ENCODE measurements at places on chromosomes 5 and 9.

DNA sequence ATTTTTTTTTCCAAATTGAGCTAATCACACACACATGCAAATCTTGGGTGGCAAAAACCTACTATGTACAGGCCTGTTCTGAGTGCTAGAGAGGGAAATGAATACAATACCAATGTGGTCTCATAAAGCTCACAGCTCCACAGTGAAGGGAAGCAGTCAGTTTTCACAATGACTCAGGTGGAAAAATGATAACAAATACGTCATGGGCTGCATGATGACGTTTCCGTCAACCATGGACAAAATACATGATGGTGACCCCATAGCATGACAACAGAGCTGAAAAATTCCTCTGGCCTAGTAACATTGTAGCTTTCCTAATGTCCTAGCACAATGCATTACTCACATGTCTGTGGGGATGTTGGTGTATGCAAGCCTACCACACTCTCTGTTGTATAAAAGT is 252.5 kb downstream of the TRIM32 start:
- H3K27me3 ChIP-seq, result peaks cover 10% of the 10 kb centered on the region
- H3K4me1 ChIP-seq, result no peaks in the 10 kb centered on the region
- H3K36me3 ChIP-seq, result no peaks in the 10 kb centered on the region
- H3K27ac ChIP-seq, result no peak overlapping the region
- no peak for DNase-seq
- no peak overlapping the region for H3K4me3 ChIP-seq

GRCh38 chr9:130301483-130302286 is 36.1 kb downstream of the HMCN2 start:
- H3K4me3 ChIP-seq, result no peak overlapping the region
- peaks cover 7% of the 10 kb centered on the region for H3K4me1 ChIP-seq
- H3K27me3 ChIP-seq, result peaks cover 19% of the 10 kb centered on the region
- H3K27ac ChIP-seq, result no peak overlapping the region

DNA sequence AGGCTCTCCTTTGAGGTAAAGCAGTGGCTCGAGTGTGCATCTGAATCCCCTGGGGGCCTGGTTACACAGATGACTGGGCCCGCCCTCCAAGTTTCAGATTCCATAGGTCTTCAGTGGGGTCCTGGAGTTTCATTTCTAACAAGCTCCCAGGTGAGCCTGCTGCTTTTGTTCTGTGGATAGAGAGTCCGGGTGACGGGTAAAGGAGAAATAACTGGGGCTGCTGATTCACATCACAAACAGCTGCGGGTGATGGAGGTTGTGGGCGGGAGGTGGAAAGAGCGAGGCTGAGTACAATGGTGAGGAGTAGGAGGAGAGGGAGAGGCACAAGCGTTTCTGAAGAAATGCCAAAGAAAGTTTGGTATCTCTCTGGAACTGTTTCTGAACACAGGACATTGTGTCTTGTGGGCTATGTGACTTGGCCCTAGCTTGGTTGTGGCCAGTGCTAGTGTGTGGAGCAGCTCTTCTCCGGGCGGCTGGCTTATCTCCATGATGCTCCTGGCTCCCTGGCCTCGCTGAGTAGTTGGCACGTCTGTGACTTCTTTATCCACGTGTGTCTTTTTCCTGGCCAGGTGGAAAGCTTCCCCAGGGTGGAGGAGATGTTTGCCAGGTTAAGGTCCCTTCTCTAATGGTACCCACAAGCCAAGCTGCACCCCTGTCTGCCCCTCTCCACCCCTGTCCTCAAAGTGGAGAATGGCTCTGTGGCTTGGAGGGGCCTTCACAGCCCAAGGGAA is 61.7 kb downstream of the HSPA4 start:
- no peak overlapping the region for H3K4me3 ChIP-seq
- peaks cover 2% of the 10 kb centered on the region for H3K27me3 ChIP-seq
- DNase-seq, result no peak
- peaks cover under 1% of the 10 kb centered on the region for H3K36me3 ChIP-seq
- H3K27ac ChIP-seq, result no peak overlapping the region

GRCh38 chr5:124544366-124545055 is 201.9 kb downstream of the ZNF608 start:
- no peaks in the 10 kb centered on the region for H3K27me3 ChIP-seq
- peaks cover 5% of the 10 kb centered on the region for H3K36me3 ChIP-seq
- H3K4me3 ChIP-seq, result no peak overlapping the region
- no peak overlapping the region for H3K27ac ChIP-seq
- H3K4me1 ChIP-seq, result peaks cover 21% of the 10 kb centered on the region
- DNase-seq, result no peak

GRCh38 chr9:33331377-33331891 is 41.1 kb downstream of the NFX1 start:
- peaks cover 20% of the 10 kb centered on the region for H3K36me3 ChIP-seq
- H3K27me3 ChIP-seq, result no peaks in the 10 kb centered on the region
- no peaks in the 10 kb centered on the region for H3K4me1 ChIP-seq
- H3K27ac ChIP-seq, result no peak overlapping the region
- H3K4me3 ChIP-seq, result no peak overlapping the region

DNA sequence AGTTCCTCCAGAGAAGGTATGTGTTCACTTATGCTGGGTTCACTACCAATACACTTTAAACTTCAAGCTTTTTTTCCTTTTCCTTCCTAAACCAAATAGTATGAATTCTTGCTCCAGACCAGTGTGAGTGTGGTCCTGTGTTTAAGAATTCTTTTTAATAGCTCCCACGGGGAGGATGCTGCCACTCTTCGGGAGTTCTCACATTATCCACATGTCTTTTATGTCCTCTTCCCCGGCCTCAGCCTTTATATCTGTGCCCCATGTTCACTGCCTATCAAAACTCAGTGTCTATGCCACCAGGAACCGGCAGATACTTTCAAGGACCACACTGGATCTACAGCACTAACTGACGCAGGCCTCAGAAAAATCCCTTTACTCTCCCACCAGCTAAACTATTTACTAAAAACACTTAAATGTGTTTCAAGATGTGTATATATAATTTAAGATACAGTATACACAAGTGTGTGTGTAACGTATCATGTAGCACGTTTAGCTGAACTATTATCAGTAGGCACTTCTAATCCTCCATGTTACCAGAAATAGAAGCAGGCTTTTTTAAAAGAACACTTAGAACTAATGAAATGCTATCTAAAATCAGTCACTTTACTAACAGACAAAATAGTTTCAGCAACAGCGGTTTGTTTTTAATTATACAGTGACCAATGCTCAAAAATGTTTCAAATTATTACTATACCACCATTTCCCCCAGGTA is 88.0 kb downstream of the PLPP1 start:
- H3K27ac ChIP-seq, result no peak overlapping the region
- no peak overlapping the region for H3K4me3 ChIP-seq
- peaks cover 10% of the 10 kb centered on the region for H3K4me1 ChIP-seq
- peaks cover 6% of the 10 kb centered on the region for H3K36me3 ChIP-seq
- H3K27me3 ChIP-seq, result no peaks in the 10 kb centered on the region

DNA sequence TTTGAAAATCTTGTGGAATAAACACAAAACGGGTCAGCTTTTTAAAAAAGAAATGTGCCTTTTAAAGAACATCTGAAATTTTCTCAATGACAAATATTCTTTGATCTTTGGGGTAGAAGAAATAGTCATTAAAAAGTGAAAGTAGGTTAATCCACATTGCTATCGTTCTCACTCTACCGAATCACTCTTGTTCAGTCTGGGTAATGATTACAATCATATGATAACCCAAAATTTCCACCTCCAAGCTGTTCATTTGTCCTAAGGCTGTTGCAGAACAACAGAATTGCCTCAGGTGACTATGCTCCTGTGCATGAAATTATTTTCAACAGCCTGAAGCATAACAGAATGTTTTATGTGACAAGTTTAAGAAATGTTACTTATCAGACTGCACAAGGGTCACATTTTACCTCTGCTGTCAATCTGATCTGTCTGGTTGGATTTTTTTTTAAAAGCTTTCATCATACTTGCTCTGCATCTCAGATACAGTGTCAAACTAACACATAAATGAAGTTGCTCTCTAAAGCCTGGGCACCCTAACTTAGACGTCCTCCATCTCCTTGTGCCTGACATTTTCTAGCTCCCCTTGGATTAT is 227.3 kb downstream of the LURAP1L start:
- no peak overlapping the region for H3K4me3 ChIP-seq
- no peaks in the 10 kb centered on the region for H3K36me3 ChIP-seq
- H3K4me1 ChIP-seq, result no peaks in the 10 kb centered on the region
- H3K27ac ChIP-seq, result no peak overlapping the region
- DNase-seq, result no peak

All from neural crest cell (in vitro differentiated cells).